AG04450 (cell line): ENCODE measurements at places on chromosomes 12 and 14.

DNA sequence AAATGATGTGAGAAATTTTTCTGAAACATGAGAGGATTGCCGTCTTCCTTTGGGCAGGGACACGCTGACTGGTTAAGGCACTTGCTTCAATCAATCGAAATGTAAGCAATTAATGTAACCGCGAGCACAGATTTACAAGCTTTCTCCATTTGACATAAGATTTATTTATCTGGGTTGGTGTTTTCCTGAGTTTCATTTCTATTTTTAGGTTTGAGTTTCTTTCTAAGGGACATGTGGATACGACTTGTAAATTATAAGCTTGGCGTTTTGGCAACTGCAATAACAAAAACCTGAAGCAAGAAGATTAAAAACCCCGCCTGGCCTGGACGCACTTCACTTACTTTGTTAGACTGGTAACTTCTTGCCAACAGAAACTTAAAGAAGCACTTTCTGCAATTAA is 20.3 kb upstream of the SINHCAF start:
- DNase-seq = no peak

GRCh38 chr12:57454566-57455373 is at the start of gene INHBE:
Gene INHBE (plus strand): TSS chr12:57455307. CDS start chr12:57455537, 230 bp downstream.
- peak; percentile 94 for DNase-seq

DNA sequence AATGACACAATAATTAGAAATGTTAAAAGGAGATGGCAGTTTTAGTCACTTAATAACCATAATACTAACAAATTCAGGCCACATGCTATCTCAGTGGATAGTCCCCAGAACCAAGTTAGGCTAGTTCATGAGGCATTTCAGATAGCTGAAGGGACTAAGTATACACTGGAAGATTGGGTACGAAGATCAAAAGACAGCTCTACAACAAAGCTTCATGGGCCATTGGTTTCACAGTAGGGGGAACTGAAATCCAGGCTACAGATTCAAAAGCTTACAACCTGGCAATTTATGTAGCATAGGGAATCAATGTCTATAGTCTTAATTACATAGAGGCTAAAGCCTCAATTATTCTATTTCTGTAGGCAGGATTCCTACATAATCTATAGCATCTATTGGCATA is 343.0 kb downstream of the RGS6 start:
- no peak for DNase-seq

- no peak for DNase-seq
These were observed 52.1 kb upstream of the CORO1C start for GRCh38 chr12:108783446-108783845.
